GM10248 (cell line): ENCODE measurements at places on chromosomes 4 and X.

DNA sequence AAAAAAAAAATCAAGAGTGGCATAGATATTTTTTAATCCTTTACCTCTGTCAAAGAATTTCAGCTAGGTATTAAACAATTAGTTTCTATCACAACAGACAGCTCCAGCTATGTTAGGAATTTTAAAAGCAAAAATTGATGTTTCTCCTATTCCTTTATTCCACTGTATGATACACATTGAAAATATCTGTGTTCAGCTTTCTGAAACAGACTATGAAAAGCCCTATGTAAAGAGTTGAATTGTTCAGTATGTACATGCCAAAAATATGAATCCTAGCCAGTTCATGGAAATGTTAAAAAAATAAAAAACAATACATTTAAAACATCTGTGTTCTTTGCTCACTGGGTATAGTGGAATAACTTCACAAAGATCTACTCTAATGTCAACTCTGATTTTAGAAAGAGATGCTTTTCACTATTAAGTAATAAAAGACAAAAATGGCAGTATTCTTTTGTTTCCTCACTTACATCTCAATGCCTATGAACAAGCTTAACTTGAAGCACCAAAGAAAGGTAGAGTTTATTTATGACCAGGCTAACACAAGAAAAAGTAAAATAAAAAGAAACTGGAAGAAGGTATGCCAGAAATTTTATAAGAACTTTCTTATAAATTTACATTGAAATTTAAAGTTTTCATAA is 32.1 kb downstream of the FBXW7 start:
- no peak for DNase-seq

- no peak for DNase-seq
Measured at GRCh38 chr4:114272226-114272625, 292.8 kb upstream of the ARSJ start.

DNA sequence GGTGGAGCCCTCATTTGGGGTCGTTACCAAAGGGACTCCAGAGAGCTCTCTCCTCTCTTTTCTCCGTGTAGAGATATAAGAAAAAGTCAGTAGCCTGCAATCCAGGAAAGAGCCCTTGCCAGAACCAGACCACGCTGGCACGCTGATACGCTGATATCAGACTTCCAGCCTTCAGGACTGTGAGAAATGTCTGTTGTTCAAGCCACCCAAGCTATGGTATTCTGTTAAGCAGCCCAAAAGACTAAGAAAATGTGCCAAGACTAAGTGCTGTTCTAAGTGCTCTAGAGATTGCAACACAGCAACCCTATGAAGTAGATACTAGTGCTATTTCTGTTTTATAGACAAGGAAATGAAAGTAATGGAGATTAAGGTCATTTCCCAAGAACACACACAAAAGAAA is 205.7 kb downstream of the CAMK2D start:
- no peak for DNase-seq

DNA sequence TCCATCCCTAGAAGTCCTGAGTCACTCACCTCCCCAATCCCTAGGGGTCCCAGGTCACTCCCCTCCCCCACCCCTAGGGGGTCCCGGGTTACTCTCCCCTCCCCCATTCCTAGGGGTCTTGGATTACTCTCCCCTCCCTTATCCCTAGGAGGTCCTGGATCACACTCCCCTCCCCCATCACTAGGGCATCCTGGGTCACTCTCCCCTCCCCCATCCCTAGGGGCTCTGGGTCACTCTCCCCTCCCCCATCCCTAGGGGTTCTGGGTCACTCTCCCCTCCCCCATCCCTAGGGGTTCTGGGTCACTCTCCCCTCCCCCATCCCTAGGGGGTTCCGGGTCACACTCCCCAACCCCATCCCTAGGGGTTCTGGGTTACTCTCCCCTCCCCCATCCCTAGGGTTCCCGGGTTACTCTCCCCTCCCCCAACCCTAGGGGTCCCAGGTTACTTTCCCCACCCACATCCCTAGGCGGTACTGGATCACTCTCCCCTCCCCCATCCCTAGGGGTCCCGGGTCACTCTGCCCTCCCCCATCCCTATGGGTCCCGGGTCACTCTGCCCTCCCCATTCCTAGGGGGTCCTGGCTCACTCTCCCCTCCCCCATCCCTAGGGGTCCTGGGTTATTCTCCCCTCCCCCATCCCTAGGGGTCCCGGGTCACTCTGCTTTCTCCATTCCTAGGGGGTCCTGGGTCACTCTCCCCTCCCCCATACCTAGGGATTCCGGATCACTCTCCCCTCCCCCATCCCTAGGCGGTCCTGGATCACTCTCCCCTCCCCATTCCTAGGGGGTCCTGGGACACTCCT is 2.1 kb downstream of the ASMTL start:
- no peak for DNase-seq

GRCh38 chr4:146033149-146033548 is 94.5 kb upstream of the ZNF827 start:
- DNase-seq = no peak

- no peak for DNase-seq
Measured at GRCh38 chr4:169279108-169279507, 8.4 kb upstream of the SH3RF1 start.

DNA sequence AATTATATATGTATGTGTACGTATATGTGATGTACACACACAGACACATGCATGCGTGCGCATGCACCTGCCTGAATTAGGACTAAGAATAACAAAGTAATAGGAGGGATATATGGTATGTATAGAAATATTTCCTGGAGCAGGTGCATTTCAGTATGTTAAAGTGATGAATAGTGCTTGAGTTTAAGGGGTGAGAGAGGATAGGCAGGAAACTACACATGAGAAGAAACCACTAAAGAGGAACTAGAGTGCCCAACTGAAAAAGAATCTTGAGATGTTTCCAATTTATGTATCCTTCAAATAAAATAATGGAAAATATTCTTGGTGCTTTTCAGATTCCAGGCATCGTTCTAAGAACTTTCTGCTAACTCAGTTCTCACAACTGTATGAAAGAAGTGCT is 52.6 kb upstream of the UNC5C start:
- no peak for DNase-seq

- DNase-seq = no peak
Measured at GRCh38 chr4:109760682-109761081, 30.8 kb upstream of the PLA2G12A start.
